CD4-positive, alpha-beta T cell treated with Interleukin-17A for 4 hours (primary cell): ENCODE measurements at places on chromosomes 6 and 20.

DNA sequence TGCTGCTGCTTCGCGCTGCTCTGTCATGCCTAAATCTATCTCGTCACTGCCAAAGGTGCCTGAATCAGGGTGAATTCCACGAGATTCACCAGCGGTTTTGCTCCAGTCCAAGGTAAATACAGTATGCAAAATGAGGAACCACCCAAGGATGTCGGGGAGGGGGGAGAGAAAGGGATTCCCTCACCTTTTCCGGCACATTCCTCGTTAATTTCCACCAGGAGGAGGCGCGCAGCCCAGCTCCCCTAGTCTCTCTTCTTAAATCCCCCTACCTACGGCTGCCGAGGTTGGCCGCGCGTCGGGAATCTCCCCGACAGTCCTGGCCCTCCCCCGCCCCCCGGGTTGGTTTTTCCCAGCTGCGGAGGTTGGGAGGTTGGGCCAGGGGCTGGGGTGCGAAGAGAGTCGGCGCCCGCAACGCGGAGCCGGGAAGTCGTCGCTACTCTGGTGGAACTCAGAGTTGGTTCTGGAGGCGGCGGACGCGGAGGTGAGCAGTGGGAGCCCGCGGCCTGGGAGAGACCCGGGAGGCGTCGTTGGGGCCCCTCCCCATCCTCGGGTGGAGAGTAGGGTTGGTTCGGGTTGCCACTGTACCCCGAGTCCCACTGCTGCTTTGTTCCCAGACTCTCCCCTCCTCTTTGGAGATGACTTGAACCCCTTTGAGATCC is at the start of gene TPBG:
Gene TPBG, plus strand, starts transcription at position 390 of the 659 bp plus-strand sequence. CDS start 1,145 bp downstream, outside the sequence.
- no peak for DNase-seq

DNA sequence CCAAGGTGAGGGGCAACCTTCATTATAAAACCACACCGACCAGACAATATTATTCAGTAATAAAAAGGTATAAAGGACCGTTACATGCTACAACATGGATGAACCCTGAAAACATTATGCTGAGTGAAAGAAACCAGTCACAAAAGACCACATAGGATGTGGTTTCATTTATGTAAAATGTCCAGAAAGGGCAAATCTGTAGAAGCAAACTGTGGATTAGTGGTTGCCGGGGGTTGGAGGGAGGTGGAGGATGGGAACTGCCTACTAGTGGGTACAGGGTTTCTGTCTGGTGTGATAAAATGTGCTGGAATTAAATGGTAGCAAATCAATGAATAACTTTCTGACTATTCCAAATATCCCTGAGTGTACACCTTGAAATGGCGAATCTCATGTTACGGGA is 10.2 kb upstream of the PRND start:
- no peak for DNase-seq

GRCh38 chr20:33313686-33314314 is 30.8 kb downstream of the BPIFB1 start:
- DNase-seq = no peak

- DNase-seq = no peak
Observed at GRCh38 chr6:45513843-45514242, 136.1 kb upstream of the SUPT3H start.

GRCh38 chr6:113697632-113698410 is 159.3 kb upstream of the MARCKS start:
- no peak for DNase-seq

- DNase-seq = no peak
Observed at GRCh38 chr6:32149932-32150870, 1.5 kb downstream of the PRRT1 start.

GRCh38 chr6:159766906-159767305 is 5.1 kb downstream of the ACAT2 start:
- no peak for DNase-seq

GRCh38 chr20:20812136-20812535 is 99.7 kb upstream of the RALGAPA2 start:
- DNase-seq = no peak

DNA sequence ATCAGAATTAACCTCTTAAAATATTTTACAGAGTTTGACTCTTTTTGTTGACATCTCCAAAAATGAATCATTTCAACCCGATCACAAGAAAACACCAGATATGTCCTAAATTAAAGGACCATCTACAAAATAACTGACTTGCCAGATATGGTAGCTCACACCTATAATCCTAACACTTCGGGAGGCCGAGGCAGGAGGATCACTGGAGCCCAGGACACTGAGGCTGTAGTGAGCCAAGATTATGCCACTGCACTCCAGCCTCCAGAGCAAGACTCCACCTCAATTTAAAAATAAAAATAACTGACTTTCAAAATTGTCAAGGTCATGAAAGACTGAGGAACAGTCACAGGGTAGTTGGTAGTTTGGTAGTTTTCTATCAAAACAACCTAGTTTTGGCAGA is 34.9 kb downstream of the DCDC2 start:
- no peak for DNase-seq

DNA sequence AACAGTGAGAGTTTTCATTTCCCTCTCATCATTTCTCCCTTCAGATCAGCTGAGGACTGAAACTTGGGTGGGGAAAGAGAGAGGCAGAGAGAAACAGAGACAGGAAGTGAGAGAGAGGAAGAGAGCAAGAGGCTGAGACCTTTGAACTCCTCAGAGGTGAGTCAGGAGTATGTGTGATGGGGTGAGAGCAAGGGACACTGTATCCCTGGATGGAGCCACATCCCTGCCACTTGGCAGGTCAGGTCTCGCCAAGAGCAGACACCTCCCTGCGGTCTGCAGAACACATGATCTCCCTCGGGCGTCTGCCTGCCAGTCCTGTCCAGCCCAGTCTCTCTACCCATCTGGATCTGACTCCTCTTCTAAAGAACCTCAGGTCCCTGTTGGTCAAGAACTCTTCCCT is 62.7 kb upstream of the SYNDIG1 start:
- DNase-seq = no peak

DNA sequence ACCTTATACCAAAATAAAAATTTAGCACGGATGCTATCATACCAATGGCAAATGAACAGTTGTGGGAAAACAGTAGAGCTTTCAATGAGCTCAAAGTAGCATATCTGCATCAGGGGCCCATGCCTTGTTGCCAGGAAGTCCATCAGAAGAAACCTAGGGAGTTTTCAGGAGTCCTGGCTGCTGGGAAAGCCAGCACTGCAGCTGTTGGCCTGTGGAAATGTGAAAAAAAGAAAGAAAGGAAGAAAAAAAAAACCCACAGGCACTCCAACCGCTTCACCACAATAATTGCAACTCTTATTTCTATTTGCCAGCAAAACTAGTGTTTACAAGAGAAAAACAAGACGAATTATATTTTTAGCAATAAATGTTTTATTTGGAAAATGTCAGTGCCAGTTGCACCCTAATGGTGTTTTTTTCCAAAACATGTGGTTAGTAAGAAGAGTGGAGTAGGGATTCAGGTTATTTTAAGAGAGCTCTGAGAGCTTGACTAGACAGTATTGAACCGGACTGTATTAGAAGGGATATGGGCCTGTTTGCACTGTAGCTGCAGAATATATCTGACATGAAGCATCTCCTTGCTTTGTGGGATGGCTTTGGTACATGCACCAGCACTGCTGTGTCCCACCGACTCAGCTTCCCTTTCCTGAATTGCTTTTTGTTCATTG is 137.3 kb downstream of the CCDC170 start:
- DNase-seq = no peak

DNA sequence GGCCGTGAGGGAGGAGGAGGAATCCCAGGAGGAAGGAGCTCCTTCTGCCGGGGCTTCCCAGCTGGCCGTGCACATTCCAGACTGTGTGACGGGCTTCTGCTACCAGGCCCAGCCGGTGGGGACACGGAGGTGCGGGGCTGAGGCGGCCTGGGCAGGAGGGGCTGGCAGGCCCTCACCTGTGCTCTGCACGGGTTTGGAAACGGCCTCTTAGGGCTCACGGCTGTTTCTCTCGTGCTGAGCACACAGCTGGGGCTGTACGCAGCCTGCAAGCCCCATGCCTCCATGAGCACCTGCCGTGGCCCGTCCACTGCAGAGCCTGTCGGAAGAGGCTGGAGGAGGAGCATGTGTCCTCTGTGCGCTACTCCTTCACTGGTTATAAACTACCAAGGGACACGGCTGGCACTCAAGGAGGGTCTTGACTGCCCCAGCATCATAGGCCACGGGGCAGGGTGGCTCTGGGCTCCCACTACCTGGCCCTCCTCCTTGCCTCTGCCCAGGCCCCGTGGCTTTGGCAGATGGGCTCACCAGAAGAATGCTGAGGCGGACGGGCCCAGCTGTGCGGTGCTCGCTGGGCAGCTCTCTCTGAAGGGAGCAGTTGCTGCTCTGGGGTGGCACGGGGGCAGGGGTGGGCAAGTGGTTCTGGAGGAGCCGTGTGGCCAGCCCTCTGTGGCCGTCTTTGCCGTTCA is 15.8 kb downstream of the NPEPL1 start:
- DNase-seq = no peak

DNA sequence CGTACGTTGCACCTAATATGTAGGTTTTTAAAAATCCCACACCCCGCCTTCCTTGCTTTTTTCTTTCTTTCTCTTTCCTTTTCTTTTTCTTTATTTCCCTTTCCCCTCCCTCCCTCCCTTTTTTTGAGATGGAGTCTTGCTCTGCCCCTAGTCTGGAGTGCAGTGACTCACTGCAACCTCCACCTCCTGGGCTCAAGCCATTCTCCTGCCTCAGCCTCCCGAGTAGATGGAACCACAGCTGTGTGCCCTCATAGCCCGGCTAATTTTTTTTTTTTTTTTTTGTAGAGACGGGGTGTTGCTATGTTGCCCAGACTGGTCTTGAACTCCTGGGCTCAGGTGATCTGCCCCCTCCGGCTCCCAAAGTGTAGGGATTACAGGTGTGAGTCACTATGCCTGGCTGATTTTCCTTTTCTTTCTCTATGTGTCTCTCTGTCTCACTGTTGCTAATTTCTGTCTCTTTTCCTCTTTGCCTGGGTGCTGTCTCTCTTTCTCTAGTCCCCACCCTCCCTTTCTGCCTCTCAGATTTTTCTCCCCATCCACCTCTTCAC is 61.2 kb downstream of the SRC start:
- no peak for DNase-seq

- DNase-seq = no peak
Observed at GRCh38 chr6:75166236-75166635, 39.6 kb downstream of the COL12A1 start.

GRCh38 chr6:136173519-136174507 is 76.3 kb downstream of the MTFR2 start:
- no peak for DNase-seq

DNA sequence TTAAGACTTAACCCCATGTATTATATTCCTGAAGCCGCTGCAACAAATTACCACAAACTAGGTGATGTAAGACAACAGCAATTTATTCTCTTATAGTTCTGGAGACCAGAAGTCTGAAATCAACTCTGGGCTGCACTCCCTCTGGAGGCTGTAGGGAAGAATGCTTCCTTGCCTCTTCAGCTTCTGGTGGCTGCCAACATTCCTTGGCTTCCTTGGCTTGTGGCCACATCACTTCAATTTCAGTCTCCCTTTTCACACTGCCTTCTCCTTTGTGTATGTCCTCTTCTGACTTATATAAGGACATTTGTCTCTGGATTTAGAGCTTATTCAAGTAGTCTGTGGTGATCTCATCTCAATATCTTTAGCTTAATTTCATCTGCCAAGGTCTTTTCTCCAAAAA is 141.6 kb downstream of the DHX35 start:
- no peak for DNase-seq

GRCh38 chr20:44776980-44777379 is 31.3 kb downstream of the KCNK15 start:
- no peak for DNase-seq

- no peak for DNase-seq
Observed at GRCh38 chr6:116388924-116389323, 18.2 kb downstream of the DSE start.

DNA sequence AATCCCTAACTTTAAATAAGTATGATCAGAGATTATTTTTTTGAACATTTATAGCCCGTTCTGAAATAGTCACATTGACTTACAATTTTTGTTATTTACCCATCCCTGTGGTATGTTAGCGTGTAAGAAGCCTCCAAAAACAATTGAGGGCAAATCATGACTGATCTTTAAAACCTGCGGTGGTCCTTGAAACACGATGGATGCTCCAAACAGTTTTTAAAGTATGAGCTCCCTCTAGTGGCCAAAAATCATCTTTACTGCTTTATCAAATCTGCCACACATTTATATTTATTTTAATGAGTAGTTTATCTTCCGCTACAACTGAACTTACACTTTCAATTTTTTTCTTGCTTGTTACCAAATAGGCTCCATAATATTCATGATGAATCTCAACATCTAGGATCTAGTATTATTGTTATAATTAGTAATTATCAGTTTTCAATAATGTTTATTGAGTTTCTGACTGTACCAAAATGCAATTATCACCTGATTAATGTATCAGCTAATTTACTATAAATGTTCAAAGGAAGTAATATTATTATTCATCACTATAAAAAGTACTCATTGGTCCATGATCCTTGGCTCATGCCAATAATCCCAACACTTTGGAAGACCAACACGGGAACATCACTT is 52.2 kb downstream of the MARCKS start:
- peak; percentile 7 for DNase-seq

- no peak for DNase-seq
Observed at GRCh38 chr20:57793421-57793820, 83.6 kb upstream of the PMEPA1 start.

GRCh38 chr6:145633981-145634627 is 101.2 kb downstream of the EPM2A start:
- DNase-seq = peak; percentile 85

DNA sequence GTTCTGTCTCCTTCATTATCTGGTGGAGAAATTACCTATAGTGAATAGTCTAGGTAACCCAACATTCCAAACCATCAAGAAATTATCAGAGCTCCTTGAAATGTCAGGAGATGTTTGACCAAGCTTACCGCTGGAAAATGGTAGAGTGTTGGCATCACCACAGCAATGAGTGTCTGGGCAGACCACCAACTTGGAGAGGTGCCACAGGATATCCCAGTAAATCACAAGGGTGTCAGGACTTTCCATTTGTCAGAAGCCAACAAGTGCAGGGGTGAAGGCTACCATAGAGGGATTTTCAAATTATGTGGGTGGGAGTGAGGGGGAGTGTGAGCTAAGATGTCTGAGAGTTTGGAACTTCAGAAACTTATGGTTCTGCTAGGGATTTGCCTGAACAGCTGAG is 73.2 kb downstream of the VGLL2 start:
- DNase-seq = no peak

GRCh38 chr6:31567531-31568370 is 4.3 kb upstream of the LTA start:
- DNase-seq = peak; percentile 59

- DNase-seq = no peak
Observed at GRCh38 chr6:39153766-39154397, 38.9 kb upstream of the SAYSD1 start.

DNA sequence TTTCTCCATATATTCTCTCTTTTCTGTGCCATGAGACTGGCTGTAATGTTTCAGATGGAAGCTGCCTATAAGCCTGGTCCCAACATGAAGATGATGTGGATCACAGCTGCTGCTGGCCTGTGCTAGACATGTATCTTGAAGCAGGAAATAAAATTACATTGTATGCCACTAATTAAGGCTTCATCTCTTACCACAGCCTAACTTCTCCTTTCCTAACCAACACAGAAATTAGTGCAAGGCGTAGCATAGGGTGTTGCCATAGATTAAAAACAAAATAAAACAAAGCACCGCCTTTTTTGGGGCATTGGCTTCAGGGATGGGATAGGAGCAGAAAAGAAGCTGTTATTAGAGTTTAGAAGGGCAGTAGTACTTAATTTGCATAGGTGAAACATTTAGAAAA is 4.7 kb upstream of the SLC17A4 start:
- DNase-seq = no peak
